ENCODE measurements at places on chromosomes 2 and 18.

GRCh38 chr2:60962528-60962927 is 55.0 kb upstream of the PEX13 start:
- DNase-seq = no peak

- DNase-seq = no peak
Measured at GRCh38 chr2:220893411-220893810, 678.7 kb downstream of the EPHA4 start.

DNA sequence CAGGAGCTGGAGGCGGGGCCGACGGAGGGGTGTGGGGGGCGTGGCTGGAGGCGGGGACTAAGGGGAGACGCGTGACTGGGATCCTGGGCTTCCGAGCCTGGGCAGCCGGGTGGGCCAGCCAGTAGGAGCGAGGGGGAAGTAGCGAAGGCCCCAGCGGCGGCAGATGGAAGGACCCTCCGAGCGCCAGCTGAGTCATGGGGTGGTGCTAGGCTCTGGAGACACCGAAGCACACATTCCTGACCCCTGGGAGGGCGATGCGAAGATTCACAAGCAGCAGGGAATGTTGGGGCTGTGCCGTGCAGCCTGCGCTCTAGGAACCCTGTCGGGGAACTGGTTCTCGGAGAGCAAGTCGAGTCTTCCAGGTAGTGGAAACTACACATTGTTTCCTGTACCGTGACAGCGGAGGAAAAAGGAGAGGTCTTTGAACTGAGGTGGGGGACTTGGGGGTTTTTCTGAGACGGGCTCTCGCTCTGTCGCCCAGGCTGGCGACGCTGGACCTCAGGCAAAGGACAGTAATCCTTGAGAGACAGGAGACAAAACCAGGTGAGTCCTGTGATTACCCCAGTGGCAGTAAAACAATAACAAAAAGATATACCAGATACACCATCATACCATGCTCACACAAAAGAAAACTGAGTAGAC is 650 bp upstream of the AFG3L2 start:
- no peak for DNase-seq

GRCh38 chr2:40511661-40512213 is 59.8 kb upstream of the SLC8A1 start:
- no peak for DNase-seq

GRCh38 chr2:176237456-176237855 is 31.8 kb upstream of the MTX2 start:
- no peak for DNase-seq

- DNase-seq = no peak
Measured at GRCh38 chr2:124774781-124775180, 749.7 kb downstream of the CNTNAP5 start.

- no peak for DNase-seq
Measured at GRCh38 chr2:177074099-177074710, 138.4 kb upstream of the HNRNPA3 start.

- DNase-seq = no peak
Measured at GRCh38 chr2:241514553-241514952, 6.2 kb upstream of the STK25 start.

Measured in effector CD8-positive, alpha-beta T cell (primary cell).